RWPE2 (cell line): ENCODE measurements at places on chromosomes 2 and 18.

- no peak for DNase-seq
These were observed 76.9 kb downstream of the KIAA2012 start for GRCh38 chr2:202149936-202150335.

DNA sequence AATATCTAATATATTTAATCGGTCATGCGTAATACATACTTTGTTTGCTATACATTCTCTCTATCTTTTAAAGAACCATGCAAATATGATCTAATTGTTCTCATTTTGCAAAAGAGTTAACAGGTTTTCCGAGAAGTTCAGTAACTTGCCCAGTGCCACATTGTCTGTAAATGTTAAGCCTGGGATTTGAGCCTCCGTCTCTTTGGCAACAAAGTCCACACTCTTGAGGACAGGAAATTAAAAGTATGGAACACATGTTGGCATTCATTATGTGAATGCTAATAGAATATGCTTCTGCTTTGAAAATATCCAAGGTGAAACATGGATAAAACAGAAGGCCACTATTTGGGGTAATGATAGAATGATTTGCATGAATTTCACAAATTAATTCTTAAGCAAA is 85.2 kb downstream of the LRP1B start:
- no peak for DNase-seq

DNA sequence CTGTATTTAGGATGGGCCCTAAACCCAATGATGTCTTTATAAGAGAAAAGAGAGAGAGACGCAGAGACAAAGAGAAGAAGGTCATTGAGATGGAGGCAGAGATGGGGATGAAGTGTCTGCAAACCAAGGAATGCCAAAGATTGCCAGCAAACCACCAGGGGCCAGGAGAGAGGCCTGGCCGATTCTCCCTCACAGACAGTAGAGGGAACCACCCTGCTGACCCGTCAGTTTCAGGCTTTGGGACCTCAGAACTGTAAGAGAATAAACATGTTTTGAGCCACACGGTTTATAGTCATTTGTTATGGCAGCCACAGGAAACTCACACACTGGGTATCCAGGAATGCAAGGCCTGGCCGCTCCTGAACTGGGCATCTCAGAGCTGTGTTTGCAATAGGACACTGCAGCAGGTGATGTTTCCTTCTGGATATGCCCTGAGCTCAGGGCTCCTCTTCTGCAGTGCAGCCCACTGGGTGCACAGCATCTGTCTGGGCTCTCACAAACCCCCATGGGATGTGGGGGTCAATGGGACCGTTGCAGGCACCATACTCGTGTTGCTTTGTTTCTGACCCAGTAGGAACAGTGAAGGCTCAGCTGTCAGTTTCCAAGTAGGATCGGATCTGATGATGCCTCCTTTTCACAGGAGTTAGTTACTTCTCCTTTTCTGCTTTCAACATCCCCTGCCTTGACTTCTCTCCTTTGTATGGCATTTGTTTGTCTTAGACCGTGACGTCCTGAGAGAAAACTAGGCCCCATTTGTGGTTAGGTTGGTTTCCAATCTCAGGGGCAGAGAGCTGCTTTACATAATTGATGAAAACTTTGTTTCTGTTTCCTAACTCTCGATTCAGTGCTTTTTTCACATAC is 20.8 kb downstream of the PTPN18 start:
- DNase-seq, result no peak

DNA sequence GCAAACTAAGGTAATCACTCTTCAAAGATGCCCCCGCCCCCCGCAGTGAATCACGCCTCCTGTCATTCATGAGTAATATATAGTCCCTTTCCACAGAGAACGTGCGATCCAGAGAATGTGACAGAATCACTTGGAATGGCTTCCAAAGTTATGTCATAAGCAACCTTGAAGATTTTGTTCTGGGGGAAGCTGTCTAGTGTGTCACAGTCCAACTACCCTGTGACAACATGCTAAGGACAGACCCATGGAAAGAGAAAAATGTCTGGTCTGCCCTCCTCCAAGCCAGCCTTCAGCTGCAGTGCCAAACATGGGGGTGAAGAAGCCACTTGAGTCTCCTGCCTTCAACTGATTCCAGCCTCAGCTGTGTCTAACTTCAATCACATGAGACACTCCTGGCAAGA is 259.1 kb downstream of the SS18 start:
- no peak for DNase-seq

GRCh38 chr2:54666634-54667265 is 56.7 kb upstream of the EML6 start:
- no peak for DNase-seq

DNA sequence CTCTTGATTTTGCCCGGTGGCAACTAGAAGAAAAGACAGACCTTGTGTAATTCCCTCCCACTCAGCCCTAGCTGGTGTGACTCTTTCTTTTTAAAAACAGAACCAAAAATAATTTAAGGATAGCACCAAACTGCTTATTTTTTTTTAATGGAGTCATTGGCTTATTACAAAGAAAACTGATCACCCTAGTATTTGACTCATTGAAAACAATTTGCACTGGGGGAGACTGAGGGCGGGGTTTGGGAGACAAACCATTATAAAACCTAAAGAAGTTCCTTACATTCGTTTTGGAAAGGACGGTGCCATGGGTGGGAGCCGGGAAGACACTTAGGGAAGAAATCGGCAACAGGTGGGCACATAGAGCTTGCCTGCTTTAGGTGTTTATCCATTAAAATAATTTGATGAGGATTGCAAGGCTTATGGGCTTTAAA is 2.5 kb downstream of the PAX3 start:
- no peak for DNase-seq

- no peak for DNase-seq
These were observed 61.8 kb downstream of the ADD2 start for GRCh38 chr2:70706026-70706795.

- DNase-seq, result no peak
These were observed 786.6 kb upstream of the ID2 start for GRCh38 chr2:7895289-7895688.

DNA sequence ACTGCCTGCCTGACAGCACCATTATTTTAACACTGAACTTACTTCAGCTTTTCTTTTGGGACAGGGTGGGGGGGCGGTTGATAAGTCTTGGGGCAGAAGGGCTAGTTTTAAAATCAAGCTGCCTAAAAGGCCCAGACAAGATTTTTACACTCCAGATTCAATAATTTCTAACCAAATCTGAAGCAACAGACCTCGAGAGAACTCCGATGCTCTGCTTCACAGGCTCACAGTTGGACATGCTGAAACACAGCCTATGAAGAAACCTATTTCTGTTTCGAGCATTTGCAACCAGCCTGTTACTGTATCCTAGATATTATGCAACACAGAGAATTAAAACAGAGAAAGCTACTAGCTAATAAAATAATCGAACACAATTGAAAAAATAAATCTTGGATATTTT is 1.3 kb upstream of the MYT1L start:
- DNase-seq, result no peak

DNA sequence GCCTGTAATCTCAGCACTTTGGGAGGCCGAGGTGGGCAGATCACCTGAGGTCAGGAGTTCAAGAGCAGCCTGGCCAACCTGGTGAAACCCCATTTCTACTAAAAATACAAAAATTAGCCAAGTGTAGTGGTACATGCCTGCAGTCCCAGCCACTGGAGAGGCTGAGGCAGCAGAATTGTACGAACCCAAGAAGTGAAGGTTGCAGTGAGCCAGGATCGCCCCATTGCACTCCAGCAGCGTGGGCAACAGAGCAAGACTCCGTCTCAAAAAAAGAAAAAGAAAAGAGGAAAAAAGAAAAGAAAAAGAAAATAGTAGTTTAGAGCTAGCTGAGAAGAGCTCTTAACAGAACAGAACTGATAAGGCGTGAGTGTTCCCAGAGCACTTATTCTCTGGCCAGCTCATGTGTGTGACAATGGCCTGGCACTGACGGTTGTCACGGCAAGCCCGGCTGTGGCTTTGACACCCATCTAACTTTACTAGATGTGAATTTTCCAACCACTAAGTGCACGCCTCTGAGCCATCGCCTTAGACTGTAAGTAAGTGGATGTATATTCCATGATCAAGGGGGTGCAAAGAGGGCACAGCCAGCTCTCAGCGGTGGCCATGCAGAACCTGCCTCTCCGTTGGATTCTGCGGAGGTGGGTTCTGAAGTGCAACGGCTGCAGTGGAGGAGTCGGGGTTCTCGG is 80.0 kb downstream of the ZNF516 start:
- DNase-seq, result no peak

- DNase-seq, result no peak
These were observed 43.0 kb upstream of the COL5A2 start for GRCh38 chr2:189222468-189223105.
